Hematopoietic multipotent progenitor cell treated with erythropoietin and hydrocortisone succinate and interleukin-3 and kit ligand, for 17 days (in vitro differentiated cells): ENCODE measurements at places on chromosomes 7 and 10.

DNA sequence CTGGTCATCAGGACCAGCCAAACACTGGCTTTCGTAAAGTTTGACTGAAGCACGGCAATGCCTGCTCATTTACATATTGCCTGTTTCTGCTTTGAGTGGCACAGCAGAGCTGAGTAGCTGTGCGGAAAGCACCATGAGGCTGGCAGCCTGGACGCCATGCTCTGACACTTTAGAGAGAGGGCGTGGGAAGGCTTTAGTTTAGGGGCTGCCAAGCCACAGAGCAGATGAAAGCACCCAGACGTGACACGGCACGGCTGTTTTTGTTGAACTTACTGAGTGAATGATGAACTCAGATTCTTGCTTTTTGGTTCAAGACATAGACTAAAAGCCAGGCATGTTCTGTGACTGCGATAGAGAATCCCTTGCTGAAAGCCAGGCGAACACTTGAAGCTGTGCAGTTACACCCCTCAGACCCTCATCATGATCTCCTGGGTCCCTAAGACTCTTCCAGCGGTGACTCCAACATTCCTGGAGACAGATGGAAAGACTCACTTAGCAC is 182.1 kb downstream of the ZMYND11 start:
- no peak for DNase-seq

DNA sequence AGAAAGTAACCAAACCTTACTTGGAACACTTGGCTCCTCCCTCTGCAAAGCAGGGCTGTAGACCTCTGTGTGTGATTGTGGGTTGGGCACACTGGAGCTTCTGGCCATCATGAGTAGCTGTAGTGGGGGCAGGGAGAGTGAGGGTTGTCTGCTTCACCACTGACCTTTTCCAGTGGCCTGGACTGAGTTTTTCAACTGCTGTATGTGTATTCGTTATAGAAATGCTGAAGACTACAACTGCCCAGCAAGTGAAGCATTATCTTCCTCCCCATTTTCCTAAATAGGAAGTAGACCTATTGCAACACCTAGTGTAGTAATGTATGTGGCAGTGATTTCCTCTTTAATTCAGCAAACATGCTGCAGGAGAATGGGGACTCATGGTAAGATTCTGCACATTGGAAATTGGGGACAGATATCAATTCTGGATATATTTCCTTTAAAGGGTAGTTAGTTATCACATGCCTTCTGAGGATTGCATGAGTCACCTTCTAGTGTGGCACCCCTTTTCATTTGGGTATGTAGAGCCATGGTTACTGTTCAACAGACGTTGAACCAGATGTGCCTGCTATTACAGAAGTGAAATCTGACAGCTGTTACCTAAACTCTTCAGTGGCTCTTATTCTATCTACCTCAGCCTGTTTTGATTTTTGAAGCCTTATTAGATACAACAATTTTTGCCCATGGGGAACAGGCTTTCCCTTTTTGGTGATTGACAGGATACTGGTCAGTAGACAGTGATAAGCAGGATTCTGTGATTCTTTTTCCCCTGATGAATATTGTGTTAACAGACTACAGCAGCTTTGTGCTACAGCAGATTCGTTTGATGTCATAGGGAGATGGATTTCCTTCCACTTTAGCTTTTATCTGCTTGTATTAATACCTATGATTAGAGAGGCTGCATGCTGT is 130.9 kb downstream of the SND1 start:
- no peak for DNase-seq

GRCh38 chr7:39433550-39433949 is 132.7 kb upstream of the YAE1 start:
- no peak for DNase-seq

DNA sequence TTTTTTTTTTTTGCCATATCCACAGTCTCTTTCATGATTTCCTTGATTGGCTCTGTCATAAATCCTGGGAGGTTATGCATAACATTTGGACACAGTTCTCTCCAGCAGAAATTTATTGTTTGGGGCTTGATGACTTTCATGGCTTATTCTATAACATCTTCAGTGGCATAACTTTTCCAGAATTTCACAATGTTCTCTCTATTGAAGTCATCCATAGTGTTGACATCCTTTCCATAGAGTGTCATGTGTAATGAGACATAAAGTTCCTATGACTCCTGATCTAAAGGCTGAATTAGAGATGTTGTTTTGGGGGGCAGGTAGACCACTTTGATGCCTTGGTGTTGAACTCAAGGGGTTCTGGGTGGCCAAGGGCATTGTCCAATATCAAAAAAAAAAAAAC is 36.7 kb upstream of the STK17A start:
- DNase-seq, result no peak
